ENCODE measurements at places on chromosomes 1 and 21.

DNA sequence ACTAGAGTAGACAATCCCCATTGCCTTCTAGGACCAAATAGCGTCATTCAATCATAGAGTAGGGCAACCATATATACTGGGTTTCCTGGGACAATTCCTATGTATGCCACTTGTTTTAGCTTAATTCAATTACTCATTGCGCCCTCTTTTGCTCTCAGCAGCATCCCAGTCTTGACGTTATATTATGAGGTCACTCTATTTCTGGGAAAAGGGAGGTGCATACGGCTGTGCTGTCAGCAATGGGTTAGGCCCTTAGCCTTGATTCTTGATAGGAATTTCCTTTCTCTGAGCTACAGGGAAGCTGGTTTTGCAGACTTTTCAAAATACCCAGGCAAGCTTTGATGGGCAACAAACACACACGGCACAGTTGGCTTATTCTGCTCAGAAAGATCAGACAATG, 4.4 kb upstream of the KAZN start:
- DNase-seq, result no peak

DNA sequence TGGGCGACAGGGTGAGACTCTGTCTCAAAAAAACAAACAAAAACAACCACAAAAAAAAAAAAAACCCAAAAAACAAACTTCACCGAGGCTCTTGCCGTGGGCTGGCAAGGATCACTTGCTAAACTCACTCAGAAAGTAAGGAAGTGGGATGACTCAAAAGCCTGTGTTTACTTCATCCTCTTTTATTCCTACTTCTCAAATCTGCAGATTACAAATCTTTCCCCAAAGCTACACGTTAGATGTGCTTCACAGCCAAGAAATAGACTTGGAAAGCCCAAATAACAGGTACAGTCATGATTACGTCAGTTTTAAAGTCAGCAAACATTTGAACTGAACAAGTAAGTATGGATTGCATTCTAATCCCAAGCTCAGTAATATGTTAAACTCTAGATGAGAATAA, 359.3 kb downstream of the ADGRL2 start:
- DNase-seq, result peak; percentile 66

GRCh38 chr1:103109311-103109920, 1.1 kb upstream of the COL11A1 start:
- DNase-seq, result no peak

- no peak for DNase-seq
Measured at GRCh38 chr1:183246436-183246835, 60.4 kb downstream of the LAMC2 start.

GRCh38 chr21:36113647-36114428, 21.0 kb upstream of the CBR3 start:
- DNase-seq, result no peak

DNA sequence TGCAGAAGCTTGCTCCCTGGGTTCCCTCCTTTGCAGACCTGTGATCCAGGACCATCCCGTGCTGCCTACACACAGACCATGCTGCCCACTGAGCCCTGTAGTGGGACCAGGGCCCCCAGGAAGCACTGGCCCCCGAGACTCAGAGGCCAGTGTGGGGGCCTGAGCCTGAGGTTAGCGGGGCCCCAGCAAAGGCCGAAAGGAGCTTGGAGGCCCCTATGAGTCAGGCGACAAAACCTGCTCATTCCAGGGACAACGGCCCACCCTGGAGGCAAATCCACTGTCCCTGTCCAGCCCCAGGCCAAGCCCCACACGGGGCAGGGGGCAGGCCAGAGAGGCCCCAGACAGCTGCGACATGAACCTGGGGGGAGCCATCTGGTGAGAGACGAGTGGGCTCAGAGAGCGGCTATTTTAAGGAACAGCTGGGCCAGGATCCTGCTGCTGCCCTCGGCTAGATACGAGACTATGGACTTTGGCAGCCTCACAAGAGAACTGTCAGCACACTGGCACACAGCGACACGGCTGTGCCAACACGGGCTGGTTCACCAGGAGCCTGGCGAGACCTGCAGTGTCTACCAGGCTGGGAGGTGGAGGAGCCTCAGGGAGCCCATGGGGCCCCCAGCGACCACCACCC, 74.7 kb downstream of the ARHGEF16 start:
- no peak for DNase-seq

DNA sequence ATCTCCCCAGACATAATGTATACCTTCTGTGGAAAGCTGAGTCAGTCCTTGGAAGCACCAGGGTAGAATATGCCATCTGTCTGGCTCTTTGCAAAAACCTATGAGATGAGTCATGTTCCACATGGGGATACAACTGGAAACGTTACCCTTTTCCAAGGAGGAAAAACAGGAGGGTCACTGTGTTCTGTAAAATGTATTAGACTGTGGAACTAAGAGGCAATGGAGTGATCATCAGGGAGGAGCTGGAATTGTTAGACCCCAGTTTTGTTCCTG, 16.1 kb upstream of the PSMD4 start:
- DNase-seq, result peak; percentile 84

DNA sequence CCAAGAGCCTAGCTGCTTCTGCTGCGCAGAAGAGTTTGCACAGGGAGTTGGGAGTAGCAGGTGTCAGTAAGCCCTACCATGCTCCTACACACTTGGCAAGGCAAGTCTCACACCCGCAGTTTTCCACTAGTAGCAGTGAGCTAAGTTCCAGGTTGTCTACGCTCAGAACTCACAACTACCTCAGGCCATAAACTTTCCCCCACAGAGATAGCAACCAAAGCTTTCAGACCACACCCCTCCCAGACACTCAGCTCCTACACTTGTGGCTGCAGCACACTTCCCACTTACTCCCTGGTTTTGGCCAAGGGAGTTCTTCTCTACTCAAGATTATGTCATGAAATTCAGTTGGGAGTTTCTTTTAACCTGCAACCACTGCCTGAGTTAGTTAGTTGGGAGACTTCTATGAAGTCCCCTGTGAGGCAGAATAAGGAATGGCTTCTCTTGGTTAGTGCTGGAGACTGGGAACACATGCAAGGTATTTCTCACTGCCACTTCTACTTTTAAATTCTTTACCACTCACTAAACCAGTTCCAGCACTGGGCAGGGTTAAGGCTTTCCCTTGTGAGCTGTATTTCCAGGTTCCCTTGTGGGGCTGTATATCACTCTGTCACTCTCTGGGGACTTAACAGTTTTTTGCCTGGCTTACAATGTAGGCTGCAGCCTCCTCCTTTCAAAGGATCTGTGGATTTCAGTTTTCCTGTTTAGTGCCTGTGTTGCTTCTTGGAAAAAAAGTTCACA, 18.3 kb upstream of the MAB21L3 start:
- no peak for DNase-seq

- DNase-seq, result no peak
Measured at GRCh38 chr1:18722270-18722669, 91.6 kb downstream of the PAX7 start.

- DNase-seq, result peak; percentile 78
Measured at GRCh38 chr1:9438431-9439073, 100.7 kb upstream of the SLC25A33 start.

- DNase-seq, result no peak
Measured at GRCh38 chr1:7929637-7930036, 11.0 kb downstream of the TNFRSF9 start.

DNA sequence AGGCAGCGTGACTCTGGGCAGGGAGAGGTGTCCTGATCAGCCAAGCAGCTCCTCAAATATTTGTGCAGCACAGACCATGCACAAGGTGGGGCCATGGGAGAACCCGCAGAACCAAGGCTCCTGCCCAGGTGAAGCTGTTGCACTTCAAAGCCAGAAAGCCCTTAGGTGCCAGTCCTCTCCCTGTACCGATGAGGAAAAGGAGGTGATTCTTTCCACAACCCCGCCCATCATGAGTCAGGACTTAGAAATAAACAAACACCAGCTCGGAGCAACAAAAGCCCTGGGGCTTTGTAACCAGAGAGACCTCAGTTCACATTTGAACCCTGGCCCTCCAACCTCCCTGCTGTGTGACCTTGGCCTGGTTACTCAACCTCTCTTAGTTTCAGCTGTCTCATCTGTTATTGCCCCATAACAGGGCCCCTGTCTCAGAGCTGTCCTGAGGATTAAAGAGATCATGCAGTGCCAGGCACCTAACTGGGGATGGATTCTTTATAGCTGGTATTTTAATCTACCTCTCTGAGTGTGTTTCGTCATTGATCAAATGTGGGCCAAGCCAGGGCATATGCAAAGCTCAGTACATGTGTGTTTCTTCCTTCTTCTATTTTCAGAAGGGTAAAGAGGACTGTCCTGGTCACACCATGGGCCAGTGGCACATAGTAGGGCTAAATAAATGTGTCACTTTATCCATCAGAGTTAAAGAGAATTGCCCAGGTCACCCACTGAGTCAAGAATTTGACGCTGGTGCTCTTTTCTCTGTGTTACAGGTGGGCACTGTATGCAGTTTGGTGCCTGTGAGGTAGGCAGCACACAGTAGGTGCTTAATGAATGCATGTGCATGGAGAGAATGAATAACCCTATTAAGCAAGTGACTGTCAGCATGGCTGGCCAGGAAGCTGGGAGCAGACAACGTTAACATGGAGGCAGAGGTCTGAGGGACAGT, 1.4 kb downstream of the LDLRAD1 start:
- DNase-seq, result peak; percentile 39

DNA sequence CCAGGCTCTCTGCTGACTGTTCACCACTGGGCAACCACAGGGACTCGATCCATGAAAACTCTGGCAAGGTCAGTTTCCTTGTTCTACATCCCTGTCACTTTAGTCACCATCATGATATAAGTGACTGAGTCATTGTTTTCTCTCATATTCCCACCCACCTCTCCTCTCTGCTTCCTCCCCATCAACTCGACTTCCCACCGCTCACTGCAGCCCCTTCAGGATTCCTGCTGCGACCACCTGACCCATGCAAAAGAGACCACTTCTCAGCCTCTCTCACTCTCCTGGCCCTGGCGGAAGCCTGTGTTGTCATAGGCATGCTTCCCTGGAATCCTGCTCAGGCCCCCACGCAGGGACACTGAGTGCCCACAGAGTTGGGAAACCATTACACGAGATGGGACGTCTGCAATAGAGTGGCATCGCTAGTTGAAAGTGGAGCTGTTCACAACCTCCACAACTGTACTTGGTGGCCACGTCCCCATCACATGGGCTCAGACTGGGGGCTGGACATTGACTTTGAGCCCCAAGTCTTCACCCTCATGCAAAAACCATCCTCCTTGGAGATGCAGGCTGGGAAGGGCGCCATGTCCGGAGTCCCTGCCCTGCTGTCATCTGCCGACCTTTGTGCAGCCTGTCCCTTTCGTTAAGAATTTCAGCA, 1.8 kb upstream of the TFF2 start:
- no peak for DNase-seq

- DNase-seq, result no peak
Measured at GRCh38 chr1:68183895-68184294, 48.4 kb downstream of the WLS start.

DNA sequence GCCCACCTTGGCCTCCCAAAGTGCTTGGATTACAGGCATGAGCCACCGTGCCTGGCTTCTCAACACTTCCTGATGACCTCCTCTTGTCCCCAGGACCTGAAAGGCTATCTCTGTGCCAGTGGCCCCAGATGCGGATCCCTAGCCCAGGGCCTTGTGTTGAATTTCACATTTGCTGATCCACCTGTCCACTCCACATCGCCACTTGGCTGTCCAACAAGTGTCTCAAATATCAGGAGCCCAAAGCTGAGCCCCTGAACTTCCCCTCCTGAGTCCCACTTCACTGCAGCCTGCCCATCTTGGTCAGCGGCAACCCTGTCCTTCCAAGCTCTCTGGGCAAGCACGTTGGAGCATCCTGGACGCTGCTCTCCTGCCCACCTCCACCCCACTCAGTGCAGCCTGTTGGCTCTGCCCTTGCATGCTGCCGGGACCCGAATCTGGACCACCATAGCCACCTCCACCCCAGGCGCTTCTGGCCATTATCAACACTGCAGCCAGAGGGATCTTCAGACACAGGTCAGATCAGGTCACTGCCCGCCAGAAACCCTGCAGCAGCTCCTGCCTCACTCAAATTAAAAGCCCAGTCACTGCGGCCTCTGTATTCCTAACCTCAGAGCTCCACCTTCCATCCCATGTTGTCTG, 352.5 kb upstream of the VAMP3 start:
- no peak for DNase-seq

GRCh38 chr21:27406300-27407009, 439.6 kb upstream of the ADAMTS5 start:
- peak; percentile 24 for DNase-seq

DNA sequence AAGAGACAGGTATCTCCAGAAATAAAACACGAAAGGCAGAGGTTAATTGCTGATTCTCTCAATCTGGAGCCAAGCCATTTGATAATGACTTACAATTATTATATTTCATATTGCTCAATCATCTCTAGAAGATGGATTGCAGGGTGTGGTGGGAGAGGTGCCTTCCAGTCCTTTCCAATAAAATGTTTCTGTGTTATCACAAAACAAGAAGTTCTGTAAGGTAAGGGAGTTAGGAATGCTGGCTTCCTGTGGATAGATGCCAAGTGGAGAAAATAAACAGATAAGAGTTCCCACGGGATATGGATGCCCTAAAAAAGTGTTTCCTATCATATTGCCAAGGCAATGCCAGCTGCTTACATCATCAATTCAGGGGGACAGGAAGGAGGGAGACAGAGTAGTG, 7.2 kb upstream of the CCN1 start:
- no peak for DNase-seq

GRCh38 chr1:228340686-228341449, 65.8 kb downstream of the TRIM11 start:
- no peak for DNase-seq

GRCh38 chr1:92739669-92740524, 45.0 kb downstream of the EVI5 start:
- no peak for DNase-seq

GRCh38 chr1:159474926-159475325, 35.4 kb downstream of the OR10J1 start:
- DNase-seq, result no peak

DNA sequence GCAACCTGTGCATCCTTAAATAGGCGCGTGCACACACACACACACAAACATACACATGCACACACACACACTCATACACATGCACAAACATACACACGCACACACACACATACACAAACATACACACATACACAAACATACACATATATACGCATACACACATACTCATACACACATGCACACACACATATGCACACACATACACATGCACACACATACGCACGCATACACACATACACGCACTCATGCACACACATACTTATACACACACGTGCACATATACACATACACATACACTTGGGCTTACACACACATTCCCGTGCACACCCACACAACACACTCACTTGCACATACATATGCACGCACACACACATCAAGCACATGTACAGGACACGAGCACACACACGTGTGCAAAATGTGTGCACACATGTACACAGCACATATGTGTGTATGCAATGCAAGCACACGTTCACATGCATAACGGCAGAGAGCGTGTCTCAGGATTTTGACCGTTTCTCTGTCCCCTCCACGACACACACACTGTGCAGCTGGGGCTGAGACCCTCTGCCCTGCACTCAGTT, 84.5 kb downstream of the SIK1 start:
- DNase-seq, result no peak

All from astrocyte of the spinal cord (primary cell).